ENCODE measurements at places on chromosomes 6 and 20. TPM values are rescaled to one million over a fixed set of nuclear protein-coding genes. Genes with fewer than 3 reads are reported as not detected.
A peak's percentile ranks its signal among the peaks of the same experiment; 100 is the strongest.

DNA sequence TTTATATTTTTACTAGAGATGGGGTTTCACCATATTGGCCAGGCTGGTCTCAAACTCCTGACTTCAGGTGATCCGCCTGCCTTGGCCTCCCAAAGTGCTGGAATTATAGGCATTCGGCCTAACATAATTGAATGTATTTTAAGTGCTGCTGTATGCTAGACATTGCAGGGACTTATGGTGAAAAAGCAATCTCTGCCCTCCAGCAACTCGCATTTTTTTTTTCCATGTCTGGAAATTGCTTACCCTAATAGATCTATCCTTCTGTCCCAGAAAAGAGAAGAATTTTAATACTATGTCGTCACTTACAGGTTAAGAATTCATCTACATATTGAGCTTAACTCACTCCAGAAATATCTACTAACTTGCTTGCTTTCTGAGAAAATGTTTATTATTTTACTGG lies 10.4 kb downstream of the ITCH start:
- DNase-seq: no peak

- DNase-seq: peak; percentile 43
Observed at GRCh38 chr6:27592481-27593199, 119.7 kb upstream of the ZNF184 start.

DNA sequence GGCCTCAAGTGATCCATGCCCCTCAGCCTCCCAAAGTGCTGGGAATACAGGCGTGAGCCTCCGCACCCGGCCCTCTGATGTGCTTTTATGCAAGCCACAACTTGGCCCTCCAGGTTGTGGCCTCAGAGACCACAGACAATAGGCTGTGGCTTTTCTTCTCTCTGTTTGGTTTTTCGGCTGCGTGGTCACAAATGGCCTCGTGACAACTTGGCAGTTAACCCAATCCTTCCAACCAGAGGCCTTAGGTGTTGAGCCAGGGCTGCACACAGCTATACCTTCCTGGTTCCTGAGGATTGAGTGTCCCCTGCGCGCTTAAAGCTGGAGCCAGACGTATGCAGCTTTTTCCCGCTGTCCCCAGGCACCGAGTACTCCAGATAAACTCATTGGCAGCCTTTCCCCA lies 6.3 kb upstream of the TGM3 start:
- DNase-seq: peak; percentile 26

- no peak for DNase-seq
Observed at GRCh38 chr6:38364775-38365174, 275.0 kb downstream of the BTBD9 start.

DSN1 gene
- 24.7 TPM for total RNA-seq

SLCO4A1 gene
- 3.7 TPM for total RNA-seq

TMEM14B gene
- 47.7 TPM for total RNA-seq

Measured in dermis blood vessel endothelial cell (primary cell).